ENCODE measurements at places on chromosomes 1 and 21.

DNA sequence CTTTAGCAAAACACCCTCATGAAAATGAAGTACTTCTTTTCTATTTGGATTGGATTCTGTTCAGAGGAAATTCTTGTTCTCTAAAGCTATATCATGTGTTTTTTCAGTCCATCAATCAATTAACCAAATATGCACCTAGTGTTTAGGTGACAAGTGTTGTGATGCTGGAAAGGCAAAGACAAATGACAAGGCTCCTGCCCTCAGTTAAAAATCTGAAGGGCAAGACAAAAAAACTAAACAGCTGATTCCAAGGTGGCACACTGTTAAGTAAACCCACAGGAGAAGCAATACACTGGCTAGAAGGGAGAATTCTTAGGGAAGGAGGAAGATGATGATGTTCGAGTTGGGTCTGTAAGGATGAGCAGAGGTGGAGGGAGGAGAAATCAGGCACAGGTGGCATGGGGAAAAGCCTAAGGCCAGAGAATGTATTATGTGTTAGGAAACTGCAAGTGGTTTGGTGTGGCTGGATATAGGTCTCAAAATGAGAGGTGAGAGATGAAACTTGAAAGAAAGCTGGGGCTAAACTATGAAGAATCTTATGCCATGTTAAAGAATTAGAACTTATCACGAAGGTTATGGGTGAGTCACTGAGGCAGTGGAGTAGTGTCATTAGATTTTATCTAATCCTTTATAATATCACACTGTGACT lies 51.8 kb upstream of the GFI1 start:
- no peak for DNase-seq

DNA sequence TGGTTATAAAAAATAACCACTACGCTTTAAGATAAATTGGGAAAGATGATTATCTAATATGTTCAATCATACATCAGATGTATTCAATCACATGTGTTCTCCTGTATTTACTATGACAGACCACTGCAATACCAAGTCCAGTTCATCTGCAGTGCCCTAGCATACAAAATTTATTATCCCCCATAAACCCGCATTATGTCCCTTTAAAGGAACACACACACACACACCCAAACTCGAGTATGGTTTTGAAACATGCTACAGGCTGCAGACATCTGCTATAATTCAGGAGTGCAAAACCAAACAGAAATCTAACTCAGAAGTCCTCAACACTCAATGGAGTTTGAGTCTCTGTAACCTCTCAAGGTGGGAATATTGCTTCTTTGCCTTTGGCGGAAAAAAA lies 14.9 kb downstream of the ODF2L start:
- no peak for DNase-seq

DNA sequence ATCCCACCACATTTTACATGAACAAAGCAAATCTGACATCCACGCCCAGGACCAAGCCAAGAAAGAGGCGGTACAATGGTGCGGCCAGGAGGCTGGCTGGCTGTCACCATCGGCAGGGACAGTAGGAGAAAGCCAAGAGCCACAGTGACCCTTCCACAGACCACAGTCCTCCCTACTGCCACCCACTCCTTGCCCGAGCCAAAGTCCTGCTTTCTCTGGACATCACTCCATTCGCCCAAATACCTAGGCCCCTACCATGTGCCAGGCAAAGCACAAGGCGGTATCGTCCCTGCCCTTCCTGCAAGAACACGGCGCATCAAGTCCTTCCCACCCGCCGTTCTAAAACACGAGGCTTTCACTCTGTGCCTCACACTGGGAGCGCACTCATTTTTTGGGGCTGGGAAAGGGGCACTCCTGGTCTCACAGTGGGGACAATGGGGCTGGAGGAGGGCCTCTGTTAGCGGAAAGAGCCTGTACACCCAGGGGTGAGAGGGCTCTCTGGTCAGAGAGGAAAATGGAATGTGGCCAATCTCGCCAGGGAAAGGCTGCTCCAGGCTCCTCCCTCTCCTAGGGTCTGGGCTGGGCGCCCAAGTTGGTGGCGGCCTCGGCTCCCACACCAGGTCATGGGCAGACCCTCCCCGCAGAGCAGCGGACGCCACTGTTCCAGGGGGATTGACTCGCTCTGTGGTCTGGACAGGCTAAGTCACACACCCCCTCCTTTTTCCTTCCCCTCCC lies 26.5 kb downstream of the SSBP3 start:
- no peak for DNase-seq

DNA sequence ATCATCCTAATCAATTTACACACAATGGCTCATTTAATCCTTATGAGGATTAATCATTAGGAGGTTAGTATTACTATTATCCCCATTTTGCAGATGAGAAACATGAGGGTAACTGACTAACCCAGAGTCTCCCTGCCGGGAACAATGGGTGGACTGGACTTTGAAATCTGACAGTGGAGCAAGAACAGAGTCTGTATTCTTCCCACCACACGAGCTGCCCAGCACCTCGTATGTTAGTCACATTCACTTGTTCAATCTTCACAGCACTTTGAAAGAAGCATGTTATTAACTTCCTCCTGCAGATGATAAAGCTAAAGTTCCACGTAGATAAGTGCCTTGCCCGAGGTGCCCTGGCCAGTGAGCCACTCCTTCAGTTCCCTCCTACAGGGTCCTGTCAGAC lies 12.4 kb downstream of the C8B start:
- DNase-seq: no peak

GRCh38 chr1:115544131-115544530 lies 97.6 kb upstream of the VANGL1 start:
- DNase-seq: no peak

DNA sequence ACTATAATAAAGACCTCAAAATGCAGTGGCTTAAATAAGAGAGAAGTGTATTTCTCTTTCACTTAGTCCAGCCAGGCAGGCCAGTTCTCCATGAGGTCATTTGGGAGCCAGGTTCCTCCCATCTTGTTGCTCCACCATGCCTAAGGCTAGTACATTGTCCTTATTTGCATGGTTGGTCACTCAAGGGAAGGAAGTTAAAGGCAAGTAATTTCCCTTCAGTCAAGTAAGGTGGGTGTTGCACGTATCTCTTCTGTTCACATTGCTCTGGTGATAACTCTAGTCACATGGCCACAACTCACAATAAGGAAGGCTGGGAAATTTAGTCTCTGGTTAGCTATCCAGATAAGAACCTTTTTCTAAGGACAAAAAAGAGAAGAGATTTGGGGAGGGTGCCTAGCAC lies 27.2 kb upstream of the TADA1 start:
- no peak for DNase-seq

DNA sequence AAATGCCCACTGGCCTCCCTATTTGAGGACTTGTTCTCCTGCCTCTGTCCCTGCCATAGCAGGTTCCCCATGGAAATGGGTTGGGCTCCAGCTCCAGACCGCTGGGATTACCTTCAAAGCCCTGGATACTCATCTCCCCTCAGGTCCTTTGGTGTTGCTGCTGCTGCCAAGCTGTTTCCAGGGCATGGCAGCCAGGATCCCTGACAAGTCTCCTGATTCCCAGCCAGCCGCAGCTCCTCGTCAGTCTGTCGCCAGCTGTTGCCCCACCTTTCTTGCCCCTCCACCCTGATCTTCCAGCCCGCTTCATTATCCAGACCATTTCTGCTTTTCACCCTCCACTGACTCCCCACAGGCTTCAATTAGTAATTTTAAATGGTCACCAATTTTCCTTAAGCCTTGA lies 68.3 kb upstream of the KCND3 start:
- DNase-seq: no peak

DNA sequence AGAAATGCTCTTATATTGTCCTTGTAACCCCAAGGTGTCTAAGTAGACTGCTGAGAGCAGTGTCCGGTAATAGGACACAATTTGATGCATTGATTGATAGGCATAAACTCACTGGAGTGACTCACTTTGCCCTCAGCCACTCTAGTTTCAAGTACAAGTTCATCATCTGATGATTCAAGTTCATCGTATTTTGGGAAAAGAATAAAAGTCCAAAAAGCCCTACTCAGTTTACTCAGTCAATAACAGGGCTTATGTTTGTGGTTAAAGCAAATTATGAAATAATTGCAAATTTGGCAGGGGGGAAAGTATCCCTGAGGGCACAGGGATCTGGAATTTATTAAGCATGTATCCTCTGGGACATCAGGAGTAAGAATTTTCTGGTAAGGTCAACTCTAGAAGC lies 7.6 kb upstream of the ATF3 start:
- no peak for DNase-seq

DNA sequence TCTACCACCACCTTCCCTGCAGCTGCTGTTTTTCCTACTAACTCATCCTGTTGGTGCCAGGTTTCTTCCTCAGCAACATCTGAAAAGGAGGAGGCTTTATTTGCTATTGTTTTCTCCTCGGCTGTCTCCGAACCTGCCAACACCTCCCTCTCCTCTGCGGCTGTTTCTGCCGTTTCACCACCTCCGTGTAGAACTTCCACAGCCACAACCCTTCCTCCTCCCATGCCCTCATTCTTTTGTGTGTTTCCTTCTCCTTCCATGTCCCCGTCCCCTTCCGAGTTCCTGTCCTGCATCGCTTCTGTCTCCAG lies 59.0 kb upstream of the LRRC53 start:
- no peak for DNase-seq

DNA sequence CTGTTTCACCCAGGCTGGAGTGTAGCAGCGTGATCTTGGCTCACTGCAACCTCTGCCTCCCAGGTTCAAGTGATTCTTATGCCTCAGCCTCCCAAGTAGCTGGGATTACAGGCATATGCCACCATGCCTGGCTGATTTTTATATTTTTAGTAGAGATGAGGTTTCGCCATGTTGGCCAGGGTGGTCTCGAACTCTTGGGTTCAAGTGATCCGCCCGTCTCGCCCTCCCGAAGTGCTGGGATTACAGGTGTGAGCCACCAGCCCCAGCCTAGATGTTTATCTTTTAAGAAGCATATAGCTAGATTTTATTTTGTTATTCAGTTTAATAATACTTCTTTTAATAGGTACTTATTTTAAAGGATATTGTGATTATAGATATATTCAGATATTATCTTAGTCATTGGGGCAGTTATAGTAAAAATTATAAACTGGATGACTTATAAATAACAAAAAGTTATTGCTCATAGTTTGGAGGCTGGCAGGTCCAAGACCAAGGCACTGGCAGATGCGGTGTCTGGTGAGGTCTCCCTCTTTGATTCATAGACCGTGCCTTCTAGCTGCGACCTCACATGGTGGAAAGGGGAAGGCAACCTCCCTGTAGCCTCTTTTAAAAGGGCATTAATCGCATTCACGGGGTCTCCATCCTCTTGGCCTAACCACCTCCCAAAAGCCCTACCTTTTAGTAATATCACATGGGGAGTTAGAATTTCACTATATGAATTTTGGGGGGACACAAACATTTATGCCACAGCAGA lies 3.1 kb upstream of the KCNE2 start:
- DNase-seq: no peak

DNA sequence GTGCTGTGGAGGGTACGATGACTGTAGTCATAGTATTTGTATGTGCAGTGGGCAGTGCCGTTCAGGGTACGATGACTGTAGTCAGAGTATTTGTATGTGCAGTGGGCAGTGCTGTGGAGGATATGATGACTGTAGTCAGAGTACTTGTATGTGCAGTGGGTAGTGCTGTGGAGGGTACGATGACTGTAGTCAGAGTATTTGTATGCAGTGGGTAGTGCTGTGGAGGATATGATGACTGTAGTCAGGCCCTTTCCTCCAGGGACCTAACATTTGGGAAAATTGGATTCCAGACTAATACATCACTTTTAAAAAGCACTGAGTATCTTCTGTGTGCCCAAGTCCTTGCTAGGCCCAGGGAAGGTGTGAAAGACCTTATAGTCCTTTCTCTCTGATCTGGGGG lies 2.9 kb downstream of the ZNF672 start:
- no peak for DNase-seq

GRCh38 chr1:50420689-50421365 lies 2.4 kb downstream of the DMRTA2 start:
- DNase-seq: no peak

- DNase-seq: no peak
Observed at GRCh38 chr1:25428475-25429166, 2.1 kb upstream of the MACO1 start.

DNA sequence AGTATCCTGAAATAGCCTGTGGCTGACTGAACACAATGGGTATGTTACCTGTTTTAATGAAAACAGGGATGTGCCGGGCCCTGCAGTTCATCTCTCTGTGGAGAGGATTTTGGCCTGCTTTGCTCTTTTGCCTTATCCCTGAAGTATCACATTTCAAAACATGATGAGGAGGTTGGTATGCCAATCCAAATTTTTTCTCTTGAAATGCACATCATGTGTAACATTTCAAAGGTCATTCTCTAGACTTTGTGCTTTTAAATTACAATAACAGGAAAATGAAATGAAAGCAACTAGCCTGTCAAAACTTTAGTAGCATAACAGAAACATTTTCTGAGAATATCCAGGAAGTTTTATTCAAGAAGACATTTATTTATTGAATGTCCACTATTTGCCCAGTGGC lies 118.9 kb downstream of the SLC44A5 start:
- DNase-seq: no peak

DNA sequence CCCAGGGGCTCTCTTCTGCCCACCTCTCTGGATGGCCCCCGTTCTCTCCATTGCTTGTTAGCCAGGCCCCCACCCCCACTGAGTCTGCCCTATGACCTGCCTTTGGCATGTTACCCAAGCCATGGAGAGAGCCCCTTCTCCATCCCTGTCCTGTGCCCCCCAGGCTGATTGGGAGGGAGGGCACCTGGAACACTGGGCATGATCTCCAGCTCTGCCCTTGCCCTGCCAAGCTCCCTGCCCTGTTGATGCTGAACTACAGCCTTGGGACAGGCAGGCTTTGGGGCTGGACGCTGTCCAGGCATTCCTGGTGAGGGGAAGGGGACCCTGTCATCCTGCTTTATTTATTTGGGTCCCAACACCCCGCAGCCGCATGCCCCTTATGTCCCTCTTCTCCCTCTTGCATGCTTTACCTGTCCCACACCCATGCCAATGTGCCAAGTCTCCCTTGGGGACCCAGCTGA lies 10.7 kb downstream of the TRIM46 start:
- no peak for DNase-seq

- no peak for DNase-seq
Observed at GRCh38 chr1:243447347-243447746, 191.5 kb downstream of the SDCCAG8 start.

- no peak for DNase-seq
Observed at GRCh38 chr1:232518349-232518748, 111.6 kb downstream of the SIPA1L2 start.

DNA sequence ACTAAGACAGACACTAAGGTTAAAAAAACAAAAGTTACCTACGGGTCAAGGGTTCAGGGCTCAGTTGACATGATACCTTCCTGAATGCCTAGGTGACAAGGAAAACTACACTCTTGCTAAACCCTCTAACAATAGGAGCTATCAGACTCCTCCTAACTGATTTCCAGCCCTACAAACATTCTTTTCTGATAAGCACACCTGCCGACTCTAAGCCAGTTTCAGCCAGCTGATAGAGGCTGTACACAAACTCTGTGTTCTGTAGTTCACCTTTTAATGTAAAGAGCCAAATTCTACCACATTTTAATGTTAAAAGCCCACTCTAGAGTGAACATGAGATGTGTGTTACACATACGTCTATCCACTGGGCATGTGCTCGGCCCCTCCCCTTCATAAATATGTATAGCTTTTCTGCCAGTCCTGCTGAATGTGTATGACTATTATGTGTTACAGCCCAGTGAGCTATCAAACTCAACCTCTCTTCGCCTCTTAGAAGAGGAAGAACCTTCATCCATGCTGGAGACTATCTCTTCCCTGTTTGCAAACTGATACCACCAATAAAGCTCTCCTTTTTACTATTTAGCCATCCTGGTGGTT lies 40.0 kb upstream of the FAM163A start:
- no peak for DNase-seq

- DNase-seq: no peak
Observed at GRCh38 chr1:226678701-226679100, 60.4 kb downstream of the ITPKB start.

All from bone marrow (tissue), 2 donors.